ENCODE measurements at places on chromosomes 4 and X.

DNA sequence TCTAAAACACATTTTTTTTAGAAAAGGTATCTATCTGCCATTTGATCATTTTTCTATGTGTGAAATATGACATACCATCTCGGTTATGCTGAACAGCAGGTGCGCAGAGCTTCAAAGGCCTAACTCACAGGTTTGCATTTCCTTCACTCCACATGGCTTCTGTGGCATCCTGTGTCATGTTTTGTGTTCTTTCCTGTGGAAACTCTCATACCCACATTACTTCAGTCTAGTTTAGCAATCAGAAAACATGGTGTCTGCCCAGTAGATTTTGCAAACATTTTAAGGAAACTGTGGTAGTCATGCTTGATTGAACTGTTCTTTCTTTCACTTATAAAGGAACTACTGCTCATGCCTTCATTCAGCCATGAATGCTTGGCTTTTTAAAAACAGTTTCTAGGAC lies 11.3 kb upstream of the ARAP2 start:
- DNase-seq: no peak
- H3K36me3 ChIP-seq: no peaks in the 10 kb centered on the region
- no peak overlapping the region for H3K27ac ChIP-seq
- no peaks in the 10 kb centered on the region for H3K4me1 ChIP-seq
- H3K27me3 ChIP-seq: no peaks in the 10 kb centered on the region

GRCh38 chrX:40496728-40497127 lies 84.0 kb upstream of the ATP6AP2 start:
- H3K4me1 ChIP-seq: no peaks in the 10 kb centered on the region
- H3K4me3 ChIP-seq: no peak overlapping the region
- H3K27me3 ChIP-seq: no peaks in the 10 kb centered on the region
- H3K36me3 ChIP-seq: no peaks in the 10 kb centered on the region
- H3K27ac ChIP-seq: no peak overlapping the region

DNA sequence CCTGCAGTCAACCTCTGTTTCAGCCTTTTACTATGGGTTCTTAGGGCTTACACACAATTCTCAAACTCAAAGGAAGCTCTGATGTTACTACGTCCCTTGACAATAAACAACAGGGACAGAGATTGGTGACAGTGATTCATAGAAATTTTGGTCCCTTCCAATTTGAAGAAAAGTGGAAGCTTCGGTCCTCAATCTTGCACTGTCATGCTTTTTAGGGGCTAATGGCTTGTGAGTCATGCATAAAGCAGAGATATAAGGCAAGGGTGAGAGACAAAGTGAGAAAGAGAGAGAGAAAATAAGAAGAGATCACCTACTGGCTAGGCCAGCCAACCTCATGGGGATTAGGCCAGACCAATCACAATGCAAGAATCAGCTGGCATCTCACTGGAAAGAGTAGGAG lies 63.2 kb upstream of the STARD8 start:
- H3K27ac ChIP-seq: no peak overlapping the region
- no peaks in the 10 kb centered on the region for H3K27me3 ChIP-seq
- no peaks in the 10 kb centered on the region for H3K36me3 ChIP-seq
- H3K4me1 ChIP-seq: no peaks in the 10 kb centered on the region
- no peak for DNase-seq

- H3K4me3 ChIP-seq: no peak overlapping the region
- no peaks in the 10 kb centered on the region for H3K4me1 ChIP-seq
- peak; percentile 20 for DNase-seq
- no peak overlapping the region for H3K27ac ChIP-seq
- H3K27me3 ChIP-seq: no peaks in the 10 kb centered on the region
- H3K36me3 ChIP-seq: no peaks in the 10 kb centered on the region
Measured at GRCh38 chr4:165972747-165973146, 99.7 kb downstream of the TLL1 start.

DNA sequence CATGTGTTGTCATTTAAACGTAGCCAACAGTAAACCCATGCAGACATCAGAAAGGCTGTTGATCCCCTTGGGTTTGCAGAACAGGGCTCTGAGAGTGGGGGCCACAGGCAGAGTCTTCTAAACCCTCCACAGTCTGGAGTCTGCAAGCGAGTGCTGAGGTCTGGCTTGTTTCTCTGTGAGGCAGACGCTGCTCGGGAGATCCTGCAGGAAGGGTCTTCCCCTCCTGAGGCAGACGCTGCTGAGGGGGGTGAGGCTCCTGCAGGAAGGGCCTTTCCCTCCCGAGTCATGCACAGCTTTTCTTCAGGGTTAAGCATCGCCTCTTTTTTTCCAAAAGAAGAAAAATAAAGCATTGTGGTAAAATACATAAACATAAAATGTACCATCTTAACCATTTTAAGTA lies 17.1 kb upstream of the PDE6B start:
- no peak for DNase-seq
- no peak overlapping the region for H3K4me3 ChIP-seq
- H3K36me3 ChIP-seq: no peaks in the 10 kb centered on the region
- H3K27ac ChIP-seq: no peak overlapping the region
- H3K4me1 ChIP-seq: no peaks in the 10 kb centered on the region

GRCh38 chr4:185254434-185254833 lies 45.0 kb downstream of the SNX25 start:
- H3K27ac ChIP-seq: peak overlapping the region; percentile 67
- no peak overlapping the region for H3K4me3 ChIP-seq
- peaks cover 27% of the 10 kb centered on the region for H3K4me1 ChIP-seq
- peak; percentile 71 for DNase-seq

GRCh38 chrX:35340465-35340864 lies 397.9 kb downstream of the FAM47B start:
- DNase-seq: no peak
- H3K36me3 ChIP-seq: no peaks in the 10 kb centered on the region
- H3K27ac ChIP-seq: no peak overlapping the region
- H3K27me3 ChIP-seq: no peaks in the 10 kb centered on the region
- H3K4me3 ChIP-seq: no peak overlapping the region

DNA sequence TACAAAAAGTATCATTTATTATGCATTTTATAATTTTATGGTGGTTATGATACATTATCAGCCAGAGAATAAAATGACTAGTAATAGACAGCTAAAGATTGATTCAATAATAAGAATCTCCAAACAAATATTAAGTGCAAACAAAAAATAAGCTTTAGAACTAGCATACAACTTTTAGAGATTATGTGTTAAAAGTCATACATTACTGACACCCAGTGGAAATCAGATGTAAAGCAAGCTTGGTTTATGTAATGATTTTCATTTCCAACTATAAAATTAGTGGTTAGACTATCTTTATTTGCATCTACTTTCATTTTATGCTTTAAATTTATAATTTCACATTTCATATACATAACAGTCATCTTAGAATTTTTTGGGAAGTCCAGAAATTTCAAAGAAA lies 57.7 kb downstream of the IL13RA2 start:
- H3K36me3 ChIP-seq: no peaks in the 10 kb centered on the region
- H3K27me3 ChIP-seq: no peaks in the 10 kb centered on the region
- no peaks in the 10 kb centered on the region for H3K4me1 ChIP-seq
- no peak overlapping the region for H3K4me3 ChIP-seq
- H3K27ac ChIP-seq: no peak overlapping the region

- no peak overlapping the region for H3K27ac ChIP-seq
- no peaks in the 10 kb centered on the region for H3K36me3 ChIP-seq
- H3K27me3 ChIP-seq: no peaks in the 10 kb centered on the region
- DNase-seq: no peak
- no peaks in the 10 kb centered on the region for H3K4me1 ChIP-seq
Measured at GRCh38 chr4:101801958-101802357, 11.4 kb downstream of the BANK1 start.

- H3K27ac ChIP-seq: no peak overlapping the region
- H3K4me1 ChIP-seq: no peaks in the 10 kb centered on the region
- no peaks in the 10 kb centered on the region for H3K27me3 ChIP-seq
- H3K36me3 ChIP-seq: no peaks in the 10 kb centered on the region
- H3K4me3 ChIP-seq: no peak overlapping the region
Measured at GRCh38 chr4:124797223-124797622, 84.7 kb upstream of the ANKRD50 start.

GRCh38 chrX:2714551-2714950 lies 23.5 kb downstream of the CD99 start:
- no peaks in the 10 kb centered on the region for H3K27me3 ChIP-seq
- H3K36me3 ChIP-seq: peaks cover 40% of the 10 kb centered on the region
- no peak for DNase-seq
